ENCODE measurements at places on chromosomes 2 and 18. TPM values are rescaled to one million over a fixed set of nuclear protein-coding genes. Genes with fewer than 3 reads are reported as not detected.

GRCh38 chr2:113707106-113707505 is 49.3 kb downstream of the SLC35F5 start:
- peaks cover 2% of the 10 kb centered on the region for H3K36me3 ChIP-seq
- H3K27me3 ChIP-seq = no peaks in the 10 kb centered on the region
- H3K4me3 ChIP-seq = no peak overlapping the region
- H3K4me1 ChIP-seq = no peaks in the 10 kb centered on the region
- DNase-seq = no peak
- no peak overlapping the region for H3K27ac ChIP-seq

GRCh38 chr2:194842871-194843270 is 814.2 kb upstream of the SLC39A10 start:
- DNase-seq = no peak
- no peak overlapping the region for H3K4me3 ChIP-seq
- H3K4me1 ChIP-seq = no peaks in the 10 kb centered on the region
- H3K36me3 ChIP-seq = no peaks in the 10 kb centered on the region
- H3K27me3 ChIP-seq = no peaks in the 10 kb centered on the region

- no peak for DNase-seq
- no peaks in the 10 kb centered on the region for H3K36me3 ChIP-seq
- H3K27ac ChIP-seq = no peak overlapping the region
- H3K27me3 ChIP-seq = no peaks in the 10 kb centered on the region
- no peaks in the 10 kb centered on the region for H3K4me1 ChIP-seq
Observed at GRCh38 chr2:29629495-29629894, 291.9 kb downstream of the ALK start.

DNA sequence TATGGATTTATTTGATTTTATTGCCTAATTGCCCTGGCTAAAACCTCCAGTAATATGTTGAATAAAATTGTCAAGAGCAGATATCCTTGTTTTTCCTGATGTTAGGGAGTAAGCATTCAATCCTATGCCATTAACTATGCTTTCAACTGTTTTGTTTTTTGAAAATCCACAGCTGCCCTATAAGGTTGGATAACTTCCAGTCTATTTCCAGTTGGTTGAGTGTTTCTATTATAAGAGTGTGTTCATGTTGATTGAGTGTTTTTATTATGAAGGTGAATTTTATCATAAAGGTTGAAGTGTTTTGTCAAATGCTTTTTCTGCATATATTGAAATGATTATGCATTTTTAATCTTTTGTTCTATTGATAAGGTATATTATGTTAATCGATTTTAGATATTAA is 149.9 kb upstream of the SCN7A start:
- H3K27ac ChIP-seq = no peak overlapping the region
- no peak for DNase-seq
- no peaks in the 10 kb centered on the region for H3K4me1 ChIP-seq
- no peaks in the 10 kb centered on the region for H3K36me3 ChIP-seq
- no peak overlapping the region for H3K4me3 ChIP-seq

DNA sequence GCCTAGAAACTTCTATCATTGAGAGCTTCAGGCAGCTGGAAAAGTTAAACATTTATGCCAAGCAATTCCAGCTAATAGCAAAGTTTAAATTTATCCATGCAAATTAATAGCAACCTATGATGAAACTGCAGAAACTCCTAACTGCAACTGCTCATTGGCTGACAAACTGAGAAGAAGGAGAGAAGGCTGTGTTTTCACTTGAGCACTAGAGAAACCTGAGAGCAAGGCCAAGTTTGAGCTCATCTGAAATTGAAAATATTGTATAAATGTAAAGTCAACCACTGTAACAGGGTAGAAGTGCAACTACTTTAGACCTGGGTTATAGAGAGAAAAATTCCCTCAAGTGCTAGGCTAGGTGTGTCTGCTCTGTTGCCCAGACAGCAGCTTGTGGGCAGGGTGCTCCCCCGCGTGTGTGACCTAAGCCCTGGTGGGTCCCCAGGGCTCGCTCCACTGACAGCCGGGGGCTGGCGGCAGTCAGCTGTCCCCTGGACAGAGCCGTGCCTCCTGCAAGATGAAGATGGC is 50.2 kb downstream of the CABYR start:
- no peaks in the 10 kb centered on the region for H3K36me3 ChIP-seq
- no peaks in the 10 kb centered on the region for H3K27me3 ChIP-seq
- no peak overlapping the region for H3K4me3 ChIP-seq
- no peak for DNase-seq

DNA sequence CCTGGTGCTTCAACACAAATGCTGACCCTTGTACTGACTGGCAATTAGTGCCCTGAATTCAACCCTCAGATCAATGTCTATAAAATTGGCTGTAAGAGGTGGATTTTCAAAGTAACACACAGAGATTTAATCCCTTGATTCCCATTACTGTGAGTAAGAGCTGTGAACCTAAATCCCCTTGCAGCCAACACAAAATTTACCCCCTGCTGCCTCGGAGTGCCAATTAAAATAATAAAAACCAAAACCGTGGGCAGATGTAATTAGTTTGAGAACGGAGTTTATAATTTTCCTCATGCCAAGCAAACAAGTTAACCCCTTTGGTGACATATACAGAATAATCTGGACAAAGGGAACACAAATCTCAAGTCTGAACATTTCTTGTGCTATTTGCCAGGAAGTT is 55.8 kb upstream of the REV1 start:
- no peak overlapping the region for H3K4me3 ChIP-seq
- H3K27ac ChIP-seq = no peak overlapping the region
- H3K36me3 ChIP-seq = peaks cover 3% of the 10 kb centered on the region
- no peak for DNase-seq
- H3K4me1 ChIP-seq = no peaks in the 10 kb centered on the region

- H3K4me3 ChIP-seq = no peak overlapping the region
- no peak overlapping the region for H3K27ac ChIP-seq
- H3K27me3 ChIP-seq = no peaks in the 10 kb centered on the region
- no peak for DNase-seq
- H3K36me3 ChIP-seq = peaks cover 12% of the 10 kb centered on the region
- H3K4me1 ChIP-seq = no peaks in the 10 kb centered on the region
Observed at GRCh38 chr2:1665761-1666505, 78.4 kb downstream of the PXDN start.

DNA sequence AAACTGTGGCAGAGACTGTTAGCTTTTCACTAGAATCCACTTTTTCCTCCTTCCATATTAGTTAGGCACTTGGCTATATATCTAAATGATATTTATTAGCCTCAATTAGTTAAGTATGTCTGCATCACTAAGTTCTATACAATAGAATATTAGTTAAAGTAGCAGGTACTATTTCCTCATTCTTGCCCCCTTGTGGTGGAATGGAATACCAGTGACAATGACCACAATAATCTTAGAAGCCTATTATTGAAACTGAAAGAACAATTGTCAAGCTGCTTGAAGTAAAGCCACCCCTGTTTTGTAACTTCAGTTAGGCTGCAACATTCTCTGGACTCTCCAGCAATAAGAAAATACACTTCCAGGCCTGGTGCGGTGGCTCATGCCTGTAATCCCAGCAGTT is 476.3 kb upstream of the VWC2L start:
- H3K4me3 ChIP-seq = no peak overlapping the region
- H3K36me3 ChIP-seq = no peaks in the 10 kb centered on the region
- H3K4me1 ChIP-seq = no peaks in the 10 kb centered on the region
- H3K27ac ChIP-seq = no peak overlapping the region

The ATP6V1B1 gene
- 3.1 TPM for polyA plus RNA-seq

The MARCO gene
- 1.1 TPM for polyA plus RNA-seq

All from aorta (tissue), 5 donors.